ENCODE measurements at places on chromosomes 12 and 14. TPM values are rescaled to one million over a fixed set of nuclear protein-coding genes. Genes with fewer than 3 reads are reported as not detected.

KRT84 gene
- total RNA-seq, result not detected

C12orf50 gene
- total RNA-seq, result 0.07 TPM

NKX2-1 gene
- not detected for total RNA-seq

CNTN1 gene
- total RNA-seq, result not detected

PTPRO gene
- 0.22 TPM for total RNA-seq

EPYC gene
- not detected for total RNA-seq

KRT6C gene
- not detected for total RNA-seq

FZD10 gene
- not detected for total RNA-seq

RAB5B gene
- total RNA-seq, result 47.0 TPM

THTPA gene
- 14.5 TPM for total RNA-seq

RAB3IP gene
- total RNA-seq, result 29.8 TPM

C14orf39 gene
- total RNA-seq, result not detected

CFAP73 gene
- 0.17 TPM for total RNA-seq

KRT72 gene
- total RNA-seq, result not detected

B4GALNT1 gene
- 4.4 TPM for total RNA-seq

RAD9B gene
- 1.4 TPM for total RNA-seq

SMAGP gene
- 0.16 TPM for total RNA-seq

DAO gene
- not detected for total RNA-seq

OTX2 gene
- total RNA-seq, result not detected

ALX1 gene
- total RNA-seq, result not detected

WIF1 gene
- not detected for total RNA-seq

TPH2 gene
- total RNA-seq, result not detected

HSPB8 gene
- total RNA-seq, result not detected

TXNDC16 gene
- total RNA-seq, result 4.8 TPM

ESR2 gene
- 0.15 TPM for total RNA-seq

RFX4 gene
- not detected for total RNA-seq

GLS2 gene
- total RNA-seq, result 2.6 TPM

SDSL gene
- 0.54 TPM for total RNA-seq

SIX1 gene
- total RNA-seq, result 0.39 TPM

IRAK3 gene
- 3.2 TPM for total RNA-seq

FCF1 gene
- total RNA-seq, result 68.2 TPM

GLIPR1L1 gene
- total RNA-seq, result not detected

LMNTD1 gene
- not detected for total RNA-seq

MORN3 gene
- total RNA-seq, result 0.61 TPM

CAPZA3 gene
- total RNA-seq, result not detected

CACNB3 gene
- total RNA-seq, result 13.1 TPM

WNT1 gene
- total RNA-seq, result 0.24 TPM

SIX4 gene
- 1.1 TPM for total RNA-seq

POC1B gene
- total RNA-seq, result 22.6 TPM

SLC5A8 gene
- not detected for total RNA-seq

SLC38A4 gene
- not detected for total RNA-seq

TAS2R46 gene
- 2.0 TPM for total RNA-seq

FAM90A1 gene
- 0.36 TPM for total RNA-seq

RNASE7 gene
- total RNA-seq, result not detected

Data from activated T-helper 1 cell treated with anti-CD3 and anti-CD28 coated beads, Interleukin-12 subunit alpha, Interleukin-12 subunit beta, Interleukin-2, Interleukin-4 antibody, amounts not matched to agents 30 ng/mL and 10 ng/mL and 1 ng/mL, durations not matched to agents 14 hours and 24 hours and 36 hours (primary cell).